ENCODE measurements at places on chromosomes 3 and 15.

GRCh38 chr3:56042326-56042951 lies 425.8 kb downstream of the ERC2 start:
- no peak for DNase-seq

DNA sequence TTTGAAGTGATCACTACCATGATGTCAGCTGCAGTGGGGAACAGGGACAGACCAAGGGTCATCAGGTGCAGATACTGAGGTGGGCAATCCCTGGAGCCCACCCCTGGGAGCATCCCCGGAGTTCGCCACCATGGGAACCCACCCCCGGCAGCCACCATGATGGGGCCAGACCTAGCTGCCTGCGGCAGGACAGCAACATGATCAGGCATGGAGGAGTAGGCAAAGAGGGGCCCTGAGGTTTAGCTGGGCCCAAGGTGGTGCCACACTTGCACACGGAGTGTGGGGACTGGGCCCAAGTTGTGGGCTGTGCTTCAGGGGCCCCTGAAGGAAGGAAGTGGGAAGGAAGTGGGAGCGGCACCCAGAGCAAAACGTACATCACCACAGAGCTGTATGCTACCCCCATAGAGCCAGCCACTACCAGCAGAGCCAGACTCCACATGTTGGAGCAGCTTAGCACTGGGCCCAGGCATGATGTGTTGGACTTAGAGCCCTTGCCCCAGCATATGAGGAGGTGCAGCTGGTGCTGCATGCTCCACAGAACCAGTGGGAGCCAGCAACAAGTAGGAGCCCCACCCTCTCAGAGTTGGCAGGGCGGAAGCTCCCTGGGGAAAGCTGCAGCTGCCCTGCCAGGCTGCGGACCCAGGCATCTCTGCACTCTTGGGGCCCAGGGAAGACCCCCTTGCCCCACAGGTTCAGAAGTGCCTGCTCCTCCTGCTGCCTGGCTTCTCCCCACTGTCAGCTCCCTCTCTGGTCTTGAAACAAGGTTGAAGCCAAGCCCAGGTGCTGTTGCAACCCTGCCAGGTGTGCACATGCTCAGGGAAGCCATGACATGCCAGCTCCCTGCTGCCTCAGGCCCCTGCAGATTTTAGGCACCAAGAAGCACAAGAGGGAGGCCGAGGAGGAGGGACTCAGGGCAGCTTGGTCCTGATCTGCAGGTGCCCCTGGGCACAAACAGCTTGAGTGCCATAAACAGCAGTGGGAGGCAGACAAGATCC lies 515.3 kb downstream of the ZBBX start:
- DNase-seq, result no peak

- DNase-seq, result no peak
These were observed 2.5 kb downstream of the NBEAL2 start for GRCh38 chr3:46981932-46982471.

GRCh38 chr15:28974142-28974541 lies 88.4 kb downstream of the APBA2 start:
- no peak for DNase-seq

DNA sequence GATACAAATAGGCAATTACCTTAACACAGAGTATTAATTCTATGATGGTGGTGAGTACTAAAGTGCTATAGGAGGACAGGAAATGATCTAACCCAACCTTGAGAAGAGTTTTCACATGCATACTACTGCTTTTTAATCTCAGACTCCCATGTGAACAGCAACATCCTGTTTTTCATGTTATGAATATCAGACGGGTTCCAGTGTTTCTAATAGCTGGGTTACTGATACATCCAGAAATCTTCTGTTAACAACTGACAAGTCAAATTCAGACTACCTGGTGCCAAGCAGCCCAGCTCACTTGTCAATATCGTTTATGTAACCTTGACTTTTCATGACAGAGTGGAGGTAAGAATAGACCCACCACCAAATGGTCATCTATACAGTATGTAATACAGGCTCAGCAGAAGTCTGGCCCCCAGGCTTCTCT lies 220.2 kb upstream of the COL8A1 start:
- DNase-seq, result no peak
